Renal cortex interstitium (tissue), 15 donors: ENCODE measurements at places on chromosomes 12 and 14. TPM values are rescaled to one million over a fixed set of nuclear protein-coding genes. Genes with fewer than 3 reads are reported as not detected.

- DNase-seq = no peak
Observed at GRCh38 chr12:26580619-26581018, 252.4 kb downstream of the ITPR2 start.

Gene PTPRO
- 186 TPM for polyA plus RNA-seq

GRCh38 chr12:85920324-85920947 lies 46.3 kb downstream of the NTS start:
- DNase-seq = no peak

DNA sequence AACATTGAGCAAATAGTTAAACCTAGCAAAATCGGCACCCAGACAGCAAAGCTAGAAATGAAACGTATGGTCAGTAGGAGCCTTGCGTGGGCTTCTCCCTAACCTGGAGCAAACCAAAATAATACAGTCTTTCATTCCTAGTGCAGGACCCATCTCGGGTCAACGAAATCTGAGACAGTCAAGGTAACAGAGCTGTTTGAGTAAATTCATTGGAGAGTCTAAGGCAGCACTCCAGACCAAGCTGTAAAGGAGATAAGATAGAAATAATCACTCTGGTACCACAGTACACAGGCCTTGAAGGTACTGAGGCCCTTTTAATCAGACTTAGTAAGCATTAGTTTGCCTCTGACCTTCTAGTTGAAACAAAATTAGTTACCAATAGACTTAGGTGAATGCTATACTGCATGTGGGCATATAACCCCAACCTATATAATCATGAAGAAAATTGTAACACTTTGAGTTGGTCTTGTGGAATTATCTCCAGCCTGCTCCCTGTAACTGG lies 54.4 kb upstream of the BICD1 start:
- no peak for DNase-seq

- DNase-seq = no peak
Observed at GRCh38 chr14:85688006-85688405, 158.1 kb downstream of the FLRT2 start.

- no peak for DNase-seq
Observed at GRCh38 chr14:102473559-102473958, 36.0 kb downstream of the ANKRD9 start.
